ENCODE measurements at places on chromosomes 6 and 20.

DNA sequence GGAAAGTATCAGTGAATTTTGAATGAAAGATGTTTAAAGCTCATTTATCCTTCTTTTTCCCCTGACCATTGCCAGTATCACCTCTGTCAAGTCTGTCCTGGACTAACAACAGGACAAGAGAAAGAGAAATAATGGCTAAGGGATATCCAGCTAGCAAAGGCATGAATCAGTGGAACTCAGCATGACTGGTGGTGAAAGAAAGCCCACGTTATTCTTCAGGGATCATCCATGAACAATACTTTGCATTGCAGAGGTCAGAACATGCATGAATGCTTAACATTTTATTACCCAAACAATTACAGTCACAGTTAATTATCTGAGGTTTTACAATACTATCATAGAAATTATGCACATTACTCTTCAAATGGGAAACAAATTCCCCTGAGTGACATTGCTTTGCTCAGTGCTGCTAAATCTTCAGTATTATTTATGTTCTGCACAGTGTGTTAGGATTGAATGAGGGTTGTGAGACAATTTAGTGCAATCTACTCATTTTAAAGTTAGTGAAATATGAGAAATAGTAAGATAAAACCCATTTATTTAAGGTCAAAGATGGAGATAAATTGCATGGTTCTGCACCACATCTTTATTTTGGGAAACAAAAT lies 350.7 kb downstream of the KHDRBS2 start:
- no peaks in the 10 kb centered on the region for H3K27me3 ChIP-seq
- H3K36me3 ChIP-seq: no peaks in the 10 kb centered on the region
- H3K4me1 ChIP-seq: no peaks in the 10 kb centered on the region
- H3K27ac ChIP-seq: no peak overlapping the region
- no peak overlapping the region for H3K4me3 ChIP-seq

DNA sequence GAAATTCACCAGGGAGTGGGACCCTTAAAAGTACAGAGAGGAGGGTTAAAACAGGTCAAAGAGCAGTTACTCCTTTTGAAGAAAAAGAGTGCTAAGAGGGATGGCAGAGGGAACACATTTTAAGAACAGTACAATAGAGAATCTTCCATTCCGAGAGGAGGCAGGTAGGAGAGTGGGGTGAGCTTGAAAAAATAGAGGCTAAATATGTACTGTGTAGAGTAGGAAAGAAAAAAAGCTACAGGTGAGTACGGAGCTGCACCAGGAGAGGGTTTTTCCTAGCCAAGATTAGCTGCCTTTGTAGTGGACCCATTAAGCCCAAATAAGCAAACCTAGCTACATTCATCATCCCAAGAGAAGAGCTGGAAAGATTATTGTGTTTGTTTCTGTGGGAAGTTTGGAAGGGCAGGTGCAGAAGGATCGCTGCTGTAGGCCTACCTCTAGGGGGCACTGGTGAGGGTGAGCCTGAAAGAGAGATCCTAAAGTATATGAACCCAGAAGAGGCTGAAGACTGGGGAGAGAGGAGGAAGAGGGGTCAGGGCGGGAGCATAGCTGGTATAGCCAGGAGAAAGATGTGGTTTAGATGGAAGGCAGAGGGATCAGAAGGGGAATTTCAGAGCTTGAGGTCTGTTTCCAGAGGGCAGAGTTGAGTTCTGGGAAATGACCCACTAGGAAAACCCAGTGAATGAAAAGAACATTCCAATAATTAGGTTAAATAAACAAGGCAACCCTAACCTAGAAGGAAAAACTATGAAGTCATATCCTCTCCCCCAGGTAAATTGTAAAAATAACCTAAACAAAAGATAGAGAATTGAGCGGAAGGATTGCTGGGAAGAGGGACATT lies 50.2 kb upstream of the HINT3 start:
- H3K4me1 ChIP-seq: no peaks in the 10 kb centered on the region
- no peak overlapping the region for H3K4me3 ChIP-seq
- no peak overlapping the region for H3K27ac ChIP-seq
- H3K36me3 ChIP-seq: peaks cover 29% of the 10 kb centered on the region
- DNase-seq: no peak

DNA sequence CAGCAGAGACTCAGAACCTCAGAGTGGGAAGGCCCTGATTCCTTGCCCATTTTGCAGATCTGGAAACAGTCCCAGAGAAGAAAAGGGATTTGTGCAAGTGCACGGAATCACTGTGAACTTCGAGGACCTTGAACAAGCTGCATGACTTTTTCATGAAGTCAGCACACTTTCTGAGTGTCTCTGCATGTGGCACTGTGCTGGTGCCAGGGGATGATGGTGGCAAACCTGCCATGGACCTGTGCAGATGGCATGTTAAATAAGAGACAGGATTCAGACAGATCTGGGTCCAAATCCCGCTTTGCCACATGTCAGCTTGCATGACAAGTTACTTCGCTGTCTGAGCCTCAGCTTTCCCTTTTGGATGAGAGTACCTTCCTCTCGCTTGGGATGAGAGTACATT lies 26.8 kb downstream of the ZNF831 start:
- H3K4me3 ChIP-seq: no peak overlapping the region
- H3K36me3 ChIP-seq: no peaks in the 10 kb centered on the region
- H3K27ac ChIP-seq: no peak overlapping the region
- DNase-seq: no peak
- no peaks in the 10 kb centered on the region for H3K4me1 ChIP-seq
- peaks cover 41% of the 10 kb centered on the region for H3K27me3 ChIP-seq

GRCh38 chr20:48761023-48761785 lies 66.6 kb downstream of the PREX1 start:
- no peaks in the 10 kb centered on the region for H3K4me1 ChIP-seq
- no peaks in the 10 kb centered on the region for H3K36me3 ChIP-seq
